ENCODE measurements at places on chromosomes 5 and 9. TPM values are rescaled to one million over a fixed set of nuclear protein-coding genes. Genes with fewer than 3 reads are reported as not detected.
A peak's percentile ranks its signal among the peaks of the same experiment; 100 is the strongest.

DNA sequence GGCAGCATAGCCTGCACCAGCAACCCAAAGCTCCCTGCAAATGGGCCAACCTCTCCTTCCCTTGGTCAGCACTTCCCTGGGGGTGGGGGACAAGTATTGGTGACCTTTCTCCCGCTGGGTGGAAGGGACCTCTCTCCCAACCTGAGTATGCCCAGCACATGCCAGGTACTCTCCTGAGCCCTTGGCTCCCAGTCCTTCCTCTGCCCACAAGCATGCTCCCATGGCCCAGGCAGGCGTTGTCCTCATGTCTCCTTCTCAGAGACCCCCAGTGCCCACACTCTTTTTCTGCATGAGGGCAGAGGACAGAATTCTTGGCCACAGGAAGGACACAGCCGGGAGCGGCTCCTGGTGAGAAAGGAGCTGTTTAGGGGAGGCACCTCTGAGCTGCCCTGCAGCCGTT lies 60.3 kb downstream of the PHF2 start:
- DNase-seq = peak; percentile 5
- H3K27me3 ChIP-seq = no peaks in the 10 kb centered on the region
- H3K36me3 ChIP-seq = peaks cover 7% of the 10 kb centered on the region
- no peak overlapping the region for H3K4me3 ChIP-seq

DNA sequence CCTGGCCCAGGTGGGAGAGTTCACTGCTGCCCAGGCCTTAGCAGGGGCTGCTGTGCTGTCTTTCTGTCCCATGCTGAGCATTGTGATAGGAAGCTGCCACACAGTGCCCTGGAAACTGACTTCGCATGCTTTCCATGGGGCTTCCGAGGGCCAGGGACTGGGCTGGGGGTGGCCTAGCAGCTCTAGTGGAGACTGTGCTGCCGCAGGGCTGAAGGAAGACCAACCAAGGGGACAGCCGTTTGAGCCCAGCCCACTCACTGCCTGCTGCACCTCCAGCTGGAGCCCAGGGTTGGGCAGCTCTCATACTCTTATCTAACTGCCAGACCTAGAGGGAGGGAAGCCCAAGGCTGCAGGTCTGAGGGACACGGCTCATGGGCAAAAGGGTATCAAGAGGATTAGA lies 79.2 kb downstream of the RGS3 start:
- no peak overlapping the region for H3K4me3 ChIP-seq

DNA sequence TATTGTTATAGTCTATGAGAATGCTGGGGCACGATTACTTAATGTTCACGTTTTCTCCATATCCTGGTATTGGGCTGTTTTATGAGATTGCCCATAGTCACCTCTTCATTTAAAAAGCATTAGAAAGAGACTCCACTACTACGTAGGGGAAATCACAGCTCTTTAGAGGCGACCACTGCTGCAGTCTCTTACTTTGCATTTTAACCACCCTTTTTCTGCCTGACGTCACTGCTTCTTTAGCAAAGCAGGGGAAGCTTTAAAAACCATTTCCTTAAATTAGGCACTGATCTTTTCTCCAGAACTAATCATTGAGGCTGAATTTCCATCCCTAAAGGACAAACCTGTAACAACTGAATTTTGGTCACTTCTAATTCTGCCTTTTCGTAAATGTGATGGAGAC lies 38.9 kb downstream of the ZNF608 start:
- no peak for DNase-seq
- no peaks in the 10 kb centered on the region for H3K27me3 ChIP-seq
- no peaks in the 10 kb centered on the region for H3K36me3 ChIP-seq

GRCh38 chr5:173573126-173573960 lies 43.1 kb downstream of the BOD1 start:
- no peaks in the 10 kb centered on the region for H3K4me1 ChIP-seq
- no peaks in the 10 kb centered on the region for H3K27me3 ChIP-seq
- DNase-seq = peak; percentile 91
- H3K4me3 ChIP-seq = no peak overlapping the region
- H3K36me3 ChIP-seq = no peaks in the 10 kb centered on the region
- no peak overlapping the region for H3K27ac ChIP-seq

TPM2 gene
- total RNA-seq = 23.1 TPM

PCDHA4 gene
- total RNA-seq = 0.74 TPM
